ENCODE measurements at places on chromosomes 1 and 21.

- peak; percentile 90 for DNase-seq
Measured at GRCh38 chr1:232805269-232806185, at the start of gene MAP10. Gene MAP10 (plus strand): TSS chr1:232805416. CDS start chr1:232805450, 34 bp downstream.

DNA sequence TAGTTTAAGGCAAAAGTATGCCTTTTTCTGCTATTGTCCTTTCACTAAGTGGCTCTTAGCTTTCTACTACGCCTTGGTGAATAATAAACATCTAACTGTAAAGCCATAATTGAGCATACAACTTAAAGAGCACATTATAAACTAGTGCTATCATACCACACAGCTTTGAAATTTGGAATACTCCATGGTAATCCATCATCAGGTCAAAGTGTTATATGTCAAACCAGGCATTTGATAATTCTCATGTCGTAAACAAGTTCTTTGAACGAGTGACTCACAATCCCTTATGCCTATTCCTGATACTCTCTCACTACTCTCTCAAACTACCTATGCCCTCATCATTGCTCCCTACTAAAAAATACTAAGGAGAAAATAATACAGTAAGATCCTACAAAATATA lies 60.3 kb upstream of the FMN2 start:
- DNase-seq = no peak

GRCh38 chr21:45322960-45323461 lies 35.3 kb upstream of the POFUT2 start:
- DNase-seq = no peak

GRCh38 chr1:201140235-201140940 lies 13.4 kb upstream of the ASCL5 start:
- DNase-seq = no peak

GRCh38 chr1:6465461-6466005 lies 440 bp downstream of the TNFRSF25 start:
- DNase-seq = no peak

- peak; percentile 66 for DNase-seq
Measured at GRCh38 chr1:23718482-23718881, 24.8 kb upstream of the ELOA start.

- no peak for DNase-seq
Measured at GRCh38 chr1:164842870-164843269, 283.9 kb downstream of the PBX1 start.

- no peak for DNase-seq
Measured at GRCh38 chr21:31846690-31847089, 26.1 kb upstream of the HUNK start.

- no peak for DNase-seq
Measured at GRCh38 chr1:92473781-92474495, 12.8 kb downstream of the GFI1 start.

DNA sequence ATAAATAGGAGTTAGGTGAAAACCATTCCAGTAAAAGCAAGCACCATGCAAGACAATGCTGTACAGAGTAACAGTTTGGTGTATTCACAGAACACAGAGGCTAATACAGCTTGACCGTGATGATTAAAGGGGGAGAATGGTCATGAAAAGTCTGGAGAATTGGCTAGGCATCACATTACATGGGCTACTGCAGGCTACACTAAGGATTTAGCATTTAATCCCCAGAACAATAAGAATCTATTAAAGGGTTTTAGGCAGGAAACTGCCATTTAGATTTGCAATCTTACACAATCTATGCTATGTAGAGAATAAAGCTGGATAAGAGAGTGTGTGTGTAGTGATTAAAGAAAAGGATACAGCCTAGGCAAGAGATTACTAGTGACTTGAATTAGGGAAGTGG lies 30.6 kb downstream of the HFM1 start:
- no peak for DNase-seq

- DNase-seq = no peak
Measured at GRCh38 chr1:14994841-14995437, 158.6 kb upstream of the TMEM51 start.

GRCh38 chr21:17390569-17390968 lies 122.3 kb upstream of the CXADR start:
- no peak for DNase-seq

GRCh38 chr1:226349801-226350518 lies 41.0 kb upstream of the LIN9 start:
- DNase-seq = no peak

DNA sequence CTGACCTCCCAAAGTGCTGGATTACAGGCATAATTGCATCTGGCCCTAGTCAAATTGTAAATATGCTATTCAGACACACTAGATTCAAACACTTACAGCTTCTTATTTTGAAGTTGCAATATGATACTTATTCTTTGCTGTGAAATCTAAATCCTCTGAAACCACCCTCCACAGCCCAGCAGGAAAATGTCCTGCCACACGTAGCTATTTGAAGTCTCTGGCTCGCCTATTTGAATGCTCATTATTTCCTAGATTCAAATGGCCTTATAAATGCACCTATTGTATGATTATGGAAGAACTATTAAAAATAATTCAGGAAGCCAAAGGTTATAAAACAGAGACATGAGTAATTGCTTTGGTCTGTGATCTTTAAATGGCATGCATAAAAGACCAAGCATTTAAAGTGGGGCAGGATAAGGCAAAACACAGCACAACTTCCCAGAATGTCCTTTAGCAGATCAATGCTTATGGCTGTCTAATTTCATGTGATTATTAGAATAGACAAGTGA lies 26.6 kb upstream of the FBXO28 start:
- DNase-seq = no peak

GRCh38 chr1:205325334-205325884 lies 3.9 kb upstream of the NUAK2 start:
- DNase-seq = peak; percentile 80
